ENCODE measurements at places on chromosomes 11 and 22.
A peak's percentile ranks its signal among the peaks of the same experiment; 100 is the strongest.

DNA sequence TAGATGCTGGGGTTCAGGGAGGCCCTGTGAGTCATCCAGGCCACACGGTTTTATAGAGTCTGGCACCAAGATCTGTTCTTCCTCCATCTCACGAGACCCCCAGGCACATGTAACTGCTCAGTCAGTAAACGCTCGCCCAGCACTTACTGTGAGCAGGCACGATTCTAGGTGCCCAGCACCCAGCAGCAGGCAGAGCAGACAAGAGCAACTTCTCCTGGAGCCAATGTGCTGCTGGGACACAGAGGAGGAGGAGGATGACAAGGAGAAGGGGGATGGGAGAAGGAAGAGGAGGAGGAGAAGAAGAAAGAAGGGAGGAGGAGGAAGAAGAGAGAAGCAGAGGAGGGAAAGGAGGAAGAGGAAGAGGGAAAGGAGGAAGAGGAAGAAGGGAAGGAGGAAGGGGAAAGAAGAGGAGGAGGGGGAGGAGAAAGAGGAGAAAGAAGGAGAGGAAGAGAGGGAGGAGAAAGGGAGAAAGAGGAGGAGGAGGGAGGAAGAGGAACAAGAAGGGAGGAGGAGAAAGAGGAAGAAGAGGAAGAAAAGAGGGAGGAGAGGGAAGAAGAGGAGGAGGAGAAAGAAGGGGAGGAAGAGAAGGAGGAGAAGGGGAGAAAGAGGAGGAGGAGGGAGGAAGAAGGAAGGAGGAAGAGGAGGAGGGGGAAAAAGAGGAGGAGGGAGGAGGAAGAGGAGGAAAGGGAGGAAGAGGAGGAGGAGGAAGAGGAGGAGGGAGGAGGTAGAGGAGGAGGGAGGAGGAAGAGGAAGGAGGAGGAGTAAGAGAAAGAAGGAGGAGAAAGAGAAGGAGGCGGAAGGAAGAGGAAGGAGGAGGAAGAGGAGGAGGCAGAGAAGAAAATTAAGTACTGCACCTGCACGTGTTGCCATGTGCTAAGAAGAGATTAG is 77.6 kb upstream of the RTL6 start:
- DNase-seq: no peak

DNA sequence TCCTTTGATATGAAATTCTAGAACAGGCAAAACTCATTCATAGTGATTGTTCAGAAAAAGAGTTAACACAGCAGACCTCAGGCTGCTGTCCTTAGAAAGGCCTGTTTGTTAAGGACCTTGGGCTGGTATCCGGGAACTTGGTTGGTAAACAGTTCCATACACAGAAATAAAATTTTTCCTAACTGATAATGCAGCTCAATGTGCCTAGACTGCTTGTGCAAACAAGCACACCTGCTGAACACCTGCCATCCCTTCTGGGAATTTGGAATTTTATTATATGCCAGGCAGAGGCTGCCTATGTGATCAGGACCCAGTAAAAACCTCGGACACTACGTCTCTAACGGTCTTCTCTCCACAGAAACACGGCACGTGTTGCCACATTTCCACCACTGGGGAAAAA is 11.5 kb downstream of the THAP12 start:
- DNase-seq: no peak

GRCh38 chr22:22125579-22126468 is 118.8 kb upstream of the VPREB1 start:
- no peak for DNase-seq

GRCh38 chr11:64553554-64554201 is 37.3 kb upstream of the SLC22A12 start:
- peak; percentile 55 for DNase-seq

DNA sequence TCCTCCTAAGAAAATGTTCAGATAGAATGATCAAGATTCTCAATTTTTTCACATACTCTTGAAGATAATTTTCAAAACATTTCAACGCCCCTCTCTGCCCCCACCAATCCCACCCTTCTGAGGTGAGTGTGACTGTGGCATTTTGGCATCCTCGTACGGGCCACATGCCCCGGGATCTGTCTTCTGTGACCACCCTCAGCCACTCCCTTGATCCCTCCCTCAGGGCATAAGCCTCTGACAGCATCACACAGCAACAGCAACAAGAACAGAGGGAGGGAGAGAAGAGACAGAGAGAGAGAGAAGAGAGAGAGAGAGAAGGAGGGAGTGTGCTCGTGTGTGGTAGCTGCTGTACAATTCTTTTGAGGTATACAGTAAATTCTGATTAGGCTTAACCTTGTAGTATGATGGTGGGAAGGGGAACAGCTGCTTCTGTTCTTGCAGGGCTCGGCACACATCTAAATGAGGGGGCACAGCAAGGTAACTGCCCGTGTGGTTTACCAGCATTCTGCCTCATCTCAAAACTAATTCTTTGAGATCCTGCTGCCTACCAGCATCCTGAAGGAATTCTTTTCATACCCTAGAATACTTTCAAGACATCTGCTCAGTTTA is 21.4 kb downstream of the SCUBE2 start:
- no peak for DNase-seq

- DNase-seq: peak; percentile 37
Measured at GRCh38 chr11:2180789-2181370, 9.3 kb upstream of the TH start.

GRCh38 chr11:122105044-122105758 is 10.8 kb downstream of the BLID start:
- DNase-seq: no peak

DNA sequence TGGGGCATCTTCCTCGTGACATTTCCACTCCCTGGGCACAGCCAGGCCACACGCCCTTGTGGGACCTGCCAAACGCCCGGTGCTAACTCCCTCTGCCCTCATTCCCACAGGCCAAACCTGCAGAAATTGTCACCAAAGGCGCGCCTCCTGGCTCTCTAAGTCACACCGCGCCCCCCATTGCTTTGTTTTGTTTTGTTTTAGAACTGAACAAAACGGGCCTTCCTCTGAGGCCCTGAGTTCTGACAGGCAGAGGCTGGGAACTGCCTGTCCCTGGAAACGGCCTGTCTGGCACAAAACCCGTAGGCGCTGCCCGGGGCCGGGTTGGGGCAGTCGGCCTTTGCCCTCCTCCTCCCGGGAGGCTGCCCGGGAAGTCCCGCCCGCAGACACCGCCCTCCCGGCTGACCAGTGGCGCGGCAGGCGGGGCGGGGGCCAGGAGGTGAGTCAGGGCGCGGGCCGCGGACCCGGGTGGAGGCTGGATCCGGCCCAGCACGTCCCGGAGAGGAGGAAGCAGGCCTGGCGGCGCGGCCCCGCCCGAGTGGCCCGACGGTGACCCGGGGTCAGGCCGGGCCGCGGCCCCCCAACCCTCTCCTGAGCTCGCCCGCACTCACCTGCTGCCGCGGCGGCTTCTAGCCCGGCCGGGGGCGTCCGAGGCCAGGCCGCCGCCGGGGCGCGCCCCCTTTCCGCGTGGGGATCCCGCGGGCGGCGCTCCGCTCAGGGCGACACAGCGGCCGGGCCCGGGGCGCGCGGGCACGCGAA is 465 bp downstream of the SUN2 start:
- peak; percentile 75 for DNase-seq
